ENCODE measurements at places on chromosomes 1 and 21.
A peak's percentile ranks its signal among the peaks of the same experiment; 100 is the strongest.

DNA sequence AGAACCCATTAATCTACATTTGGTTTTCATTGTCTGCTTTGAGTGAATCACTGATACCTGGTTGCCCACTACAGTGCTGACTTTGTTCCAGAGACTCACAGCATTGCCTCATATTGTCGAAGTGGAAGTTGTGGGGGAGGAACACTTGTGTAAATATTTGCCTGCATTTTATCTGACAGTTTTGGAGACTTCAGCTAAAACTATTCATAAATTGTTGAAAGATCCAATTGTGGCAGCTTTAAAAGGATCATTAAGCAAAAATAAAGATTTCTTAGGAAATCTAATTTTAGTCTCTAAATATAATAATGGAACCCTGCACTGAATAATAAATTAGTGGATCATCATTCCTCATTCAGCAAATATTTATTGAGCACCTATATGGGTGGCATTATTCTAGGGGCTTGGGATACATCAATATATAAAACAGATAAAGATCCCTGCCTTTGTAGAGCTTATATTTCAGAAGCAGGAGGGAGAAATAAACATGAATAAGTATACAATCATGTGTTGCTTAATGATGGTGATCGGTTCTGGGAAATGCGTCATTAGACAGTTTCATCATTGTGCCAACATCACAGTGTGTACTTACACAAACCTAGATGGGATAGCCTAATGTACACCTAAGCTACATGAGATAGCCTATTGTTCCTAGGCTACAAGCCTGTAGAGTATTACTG, 73.5 kb downstream of the OSBPL9 start:
- DNase-seq: no peak

DNA sequence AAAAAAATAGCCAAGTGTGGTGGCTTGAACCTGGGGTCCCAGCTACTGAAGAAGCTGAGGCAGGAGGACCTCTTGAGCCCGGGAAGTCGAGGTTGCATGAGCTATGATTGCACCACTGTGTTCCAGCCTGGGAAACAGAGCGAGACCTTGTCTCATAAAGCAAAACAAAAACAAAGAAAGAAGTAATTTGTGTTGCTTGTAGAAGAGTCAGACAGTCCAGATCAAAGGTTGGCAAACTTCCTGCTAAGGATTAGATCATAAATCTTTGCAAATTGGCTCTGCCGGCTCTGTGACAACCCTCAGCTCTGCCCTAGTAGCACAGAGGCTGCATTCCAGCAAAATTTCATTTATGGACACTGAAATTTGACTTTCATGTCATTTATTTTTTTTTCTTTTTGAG, 19.0 kb upstream of the MFN2 start:
- no peak for DNase-seq

DNA sequence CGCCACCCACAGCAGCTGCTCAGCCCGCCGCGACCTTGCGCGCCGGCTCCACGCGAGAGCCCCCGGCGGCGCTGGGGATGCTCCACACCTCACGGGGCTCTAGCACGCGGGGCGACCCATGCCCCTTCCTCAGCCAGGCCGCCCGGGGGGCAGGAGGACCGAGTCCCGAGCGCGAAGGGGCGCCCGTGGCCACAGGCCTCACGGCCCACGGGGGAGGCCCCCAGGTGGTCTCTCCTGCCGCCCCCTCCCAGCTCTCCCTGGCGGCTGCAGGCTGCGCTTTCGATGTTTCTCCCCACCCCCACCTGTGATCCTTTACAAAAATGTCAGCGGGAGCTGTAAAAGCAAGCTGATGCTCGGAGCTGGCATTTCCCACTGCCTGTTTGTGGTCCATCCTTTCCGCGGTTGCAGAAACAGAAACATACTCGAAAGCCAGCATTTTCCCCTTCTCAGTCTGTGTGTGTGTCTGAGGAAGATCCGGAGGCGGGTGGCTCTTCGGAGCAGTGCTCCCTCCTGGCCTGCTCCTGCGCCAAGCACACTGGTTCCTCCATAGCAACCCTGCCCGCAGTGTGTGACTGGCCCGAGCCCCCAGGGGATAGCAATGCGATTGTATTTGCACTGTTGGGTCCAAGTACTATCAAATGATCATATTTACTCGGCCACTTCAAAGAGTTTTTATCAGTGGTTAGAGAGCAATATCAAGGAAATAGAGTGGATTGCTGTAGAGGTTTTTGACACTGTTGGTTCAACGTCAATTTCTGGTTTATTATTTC, 2.1 kb downstream of the KIF26B start:
- DNase-seq: no peak

GRCh38 chr1:20626524-20626923, 6.7 kb upstream of the PINK1 start:
- no peak for DNase-seq

- no peak for DNase-seq
Observed at GRCh38 chr1:16085522-16085921, 12.1 kb upstream of the FAM131C start.

DNA sequence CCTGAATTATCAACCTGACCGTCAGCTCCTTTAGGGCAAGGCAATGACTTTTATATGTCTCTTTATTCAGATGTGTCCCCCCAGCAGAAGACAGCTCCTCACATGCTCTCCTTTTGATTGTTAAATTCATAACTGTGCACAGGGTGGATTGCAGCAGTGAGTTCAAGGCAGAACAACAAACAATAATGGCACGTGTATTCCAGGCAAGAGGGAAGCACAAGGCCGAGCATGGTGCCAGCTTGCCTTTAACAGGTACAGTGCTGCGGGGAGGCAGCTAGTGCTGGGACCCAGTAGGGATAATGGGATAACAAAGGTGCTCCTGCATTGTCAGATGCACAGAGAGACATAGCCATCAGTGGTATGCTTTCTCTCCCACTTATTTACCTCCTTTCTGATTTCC, 248.4 kb downstream of the RHOU start:
- DNase-seq: no peak

GRCh38 chr1:42784946-42785693, at the start of gene TMEM269:
Gene TMEM269, plus strand, starts transcription at chr1:42784991. Its CDS starts 4,903 bp downstream, at chr1:42789894.
- DNase-seq: peak; percentile 27

DNA sequence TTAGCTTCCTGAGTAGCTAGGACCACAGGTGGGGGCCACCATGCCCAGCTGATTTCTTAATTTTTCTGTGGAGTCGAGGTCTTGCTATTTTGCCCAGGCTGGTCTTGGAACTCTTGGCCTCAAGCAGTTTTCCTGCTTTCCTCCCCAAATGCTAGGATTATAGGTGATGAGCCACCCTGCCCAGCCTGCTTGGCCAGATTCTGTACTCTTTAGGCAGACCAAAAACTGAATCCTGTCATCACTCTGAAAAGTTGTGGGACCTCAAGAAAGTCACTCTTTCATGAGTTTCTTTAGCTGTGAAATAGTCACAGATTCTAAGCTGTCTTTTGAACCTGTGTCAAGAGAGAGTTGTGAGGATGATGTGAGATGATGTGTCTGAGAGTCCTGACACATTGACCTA, 105.4 kb downstream of the CAMTA1 start:
- no peak for DNase-seq

DNA sequence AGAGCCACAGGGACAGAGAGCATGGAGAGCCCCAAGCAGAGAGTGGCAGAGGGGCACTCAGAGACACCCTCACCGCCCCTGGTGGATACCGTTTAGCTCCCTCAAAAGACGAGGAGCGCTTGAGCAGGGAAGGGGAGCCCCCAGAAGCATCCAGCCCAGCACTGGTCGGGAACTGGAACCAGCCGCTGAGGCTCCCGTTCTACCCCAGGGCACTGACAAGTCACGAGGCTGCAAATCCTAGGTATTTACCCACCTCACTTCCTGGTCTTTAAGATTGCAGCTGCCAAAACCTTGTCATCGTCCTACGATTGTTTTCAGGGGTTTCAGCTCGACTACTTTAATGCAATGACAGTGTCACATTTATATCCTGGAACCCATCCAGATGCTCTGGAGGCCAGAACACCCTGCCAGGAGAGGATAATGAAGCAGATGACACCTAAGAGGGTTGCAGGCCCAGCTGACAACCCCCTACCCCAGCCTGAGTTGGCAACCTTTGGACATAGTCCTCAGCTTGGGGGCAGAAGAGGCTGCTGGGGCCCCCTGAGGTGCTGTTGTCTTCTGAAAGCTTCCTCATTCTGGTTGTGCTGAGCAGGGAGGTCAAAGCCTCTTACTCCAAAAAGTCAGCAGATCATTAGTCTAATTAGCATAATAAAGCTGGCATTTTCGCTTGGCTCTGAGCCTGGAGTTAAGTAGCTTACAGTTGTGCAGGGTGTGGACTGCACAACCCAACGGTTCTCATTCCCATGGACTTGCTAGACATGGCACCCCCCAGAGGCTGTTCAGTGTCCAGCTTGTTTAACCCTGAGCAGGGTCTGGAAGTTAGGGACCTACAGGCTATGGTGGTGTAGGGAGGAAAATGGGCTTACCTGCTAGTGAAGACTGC, 20.6 kb upstream of the BACE2 start:
- DNase-seq: no peak

- no peak for DNase-seq
Observed at GRCh38 chr21:25639551-25640201, 618 bp downstream of the JAM2 start.

GRCh38 chr1:150995896-150996295, 10.8 kb downstream of the MINDY1 start:
- DNase-seq: no peak

DNA sequence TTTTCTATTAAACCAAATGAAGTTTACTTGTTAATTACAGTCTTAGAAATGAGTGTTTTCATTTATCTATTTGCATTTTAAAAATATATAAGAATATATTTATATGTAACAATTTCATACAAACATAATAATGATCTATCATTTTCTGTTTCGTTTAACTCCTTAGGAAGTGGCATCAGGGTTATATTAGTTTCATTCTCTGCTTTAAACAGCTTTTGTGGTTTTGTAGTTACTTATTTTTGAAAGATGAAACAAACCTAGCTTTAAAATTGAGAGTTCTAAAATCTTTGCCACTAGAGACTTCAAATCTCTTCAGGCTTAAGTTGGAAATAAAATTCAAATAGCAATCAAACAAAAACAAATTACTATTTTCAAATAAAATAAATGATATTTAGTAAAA, 2110.6 kb downstream of the MRPL39 start:
- no peak for DNase-seq

GRCh38 chr1:209430107-209430506, 153.4 kb upstream of the CAMK1G start:
- DNase-seq: no peak

- DNase-seq: no peak
Observed at GRCh38 chr1:56516539-56517252, 62.7 kb downstream of the PLPP3 start.

DNA sequence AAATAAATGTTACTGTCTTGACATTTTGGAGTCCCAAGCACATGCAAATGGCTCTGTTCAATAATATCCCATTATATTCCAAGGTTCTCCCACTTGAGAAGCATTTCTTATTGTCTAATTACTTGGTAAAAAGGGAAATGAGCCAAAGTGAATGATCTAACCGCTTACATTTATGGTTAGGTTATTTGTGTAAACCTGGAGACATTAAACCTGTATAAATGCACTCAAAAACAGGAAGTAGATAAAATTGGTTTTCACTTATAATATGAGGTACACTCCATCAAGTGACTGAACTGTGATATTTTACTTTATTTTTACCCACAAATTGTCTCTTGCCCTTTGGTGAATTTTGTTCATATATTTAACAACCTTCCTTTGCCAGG, 26.8 kb downstream of the KIF1B start:
- no peak for DNase-seq

GRCh38 chr1:245938046-245938435, 569.0 kb downstream of the SMYD3 start:
- no peak for DNase-seq

GRCh38 chr1:54391450-54392209, 14.6 kb downstream of the SSBP3 start:
- no peak for DNase-seq

- DNase-seq: no peak
Observed at GRCh38 chr1:51506537-51506936, 12.5 kb downstream of the EPS15 start.

DNA sequence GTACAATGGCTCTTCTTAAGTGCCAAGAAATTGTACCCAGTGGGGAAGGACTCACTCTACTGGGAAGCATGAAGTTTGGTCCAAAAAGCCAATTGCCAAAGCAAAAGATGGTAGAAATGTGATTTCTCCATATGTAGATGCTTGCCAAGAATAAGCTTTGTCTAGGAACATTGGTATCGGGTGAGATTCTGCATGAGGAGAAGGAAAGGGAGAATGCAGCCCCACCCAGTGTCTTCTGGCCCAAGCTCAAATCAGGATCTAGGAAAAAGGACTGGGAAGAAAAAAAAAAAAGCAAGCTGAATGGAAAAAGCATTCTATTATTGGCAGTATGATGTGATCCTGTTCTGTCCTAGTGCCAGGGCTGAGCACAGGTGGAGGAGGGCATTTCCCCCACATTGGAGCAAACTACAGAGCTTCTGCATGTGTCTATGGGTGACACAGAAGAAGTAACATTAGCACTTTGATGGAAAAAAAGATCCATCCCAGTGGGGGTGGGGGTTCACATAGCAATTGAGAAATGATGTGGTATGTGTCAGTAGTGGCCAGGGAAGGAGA, 226.6 kb downstream of the KCNH1 start:
- no peak for DNase-seq

DNA sequence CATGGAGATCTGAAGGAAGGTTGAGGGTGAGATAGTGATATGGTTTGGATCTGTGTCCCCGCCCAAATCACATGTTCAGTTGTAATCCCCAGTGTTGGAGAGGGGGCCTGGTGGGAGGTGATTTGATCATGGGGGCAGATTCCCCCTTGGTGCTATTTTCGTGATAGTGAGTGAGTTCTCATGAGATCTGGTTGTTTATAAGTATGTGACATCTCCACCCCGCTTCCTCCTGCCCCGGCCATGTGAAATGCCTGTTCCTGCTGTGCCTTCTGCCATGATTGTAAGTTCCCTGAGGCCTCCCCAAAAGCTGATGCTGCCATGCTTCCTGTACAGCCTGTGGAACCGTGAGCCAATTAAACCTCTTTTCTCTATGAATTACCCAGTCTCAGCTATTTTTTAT, 451.9 kb upstream of the VAMP3 start:
- DNase-seq: no peak

DNA sequence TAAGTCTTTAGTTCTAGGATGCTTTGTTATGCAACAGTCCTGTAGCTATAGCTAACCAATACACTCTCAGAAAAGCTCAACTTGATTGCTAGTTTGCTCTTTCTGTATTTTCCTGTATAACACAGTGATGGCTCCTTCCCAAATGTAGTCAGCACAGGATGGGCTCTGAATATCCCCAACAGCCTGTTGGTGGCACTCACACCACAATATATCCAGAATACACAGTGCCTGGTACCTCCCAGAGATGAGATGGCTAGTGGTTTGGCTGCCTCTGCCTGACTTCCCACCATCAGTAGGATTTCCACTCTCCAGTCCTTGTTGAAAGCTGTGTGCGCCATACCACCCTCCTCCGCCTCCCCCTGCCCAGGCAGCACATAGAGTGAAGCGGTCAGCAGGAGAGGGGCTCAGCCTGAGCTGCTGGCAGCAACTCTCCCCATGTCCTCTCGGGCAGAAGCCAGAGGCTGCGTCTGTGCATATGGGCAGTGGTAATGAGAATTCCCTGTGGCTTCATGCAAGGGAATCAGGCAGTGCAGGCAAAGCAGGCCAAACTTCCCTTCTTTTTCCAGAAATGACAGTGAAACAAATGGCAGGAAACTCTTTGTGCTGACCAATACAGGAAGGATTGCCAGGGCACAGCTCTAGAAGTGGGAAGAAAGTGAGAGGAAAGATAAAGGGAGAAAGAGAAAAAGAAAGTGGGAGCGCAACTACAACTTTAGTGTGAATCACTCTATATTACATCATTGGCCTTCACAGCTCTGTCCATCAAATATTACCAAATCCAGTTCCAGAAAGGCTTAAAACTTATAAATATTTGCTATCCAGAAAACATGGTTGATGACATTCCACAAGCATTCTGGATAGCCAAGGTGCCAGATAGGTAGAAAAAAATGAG, 49.7 kb downstream of the LMX1A start:
- no peak for DNase-seq

- DNase-seq: no peak
Observed at GRCh38 chr1:11026052-11026451, 13.6 kb downstream of the TARDBP start.

Data from stimulated activated CD4-positive, alpha-beta T cell treated with anti-CD3 and anti-CD28 coated beads, Interleukin-1b, Interleukin-23, amount 100 ng/mL, for 4 hours (primary cell).